SK-N-SH treated with all-trans-retinoic acid at 6 μM for 48 hours (cell line): ENCODE measurements at places on chromosomes 5 and 9.

GRCh38 chr9:131886826-131887225, 146.9 kb upstream of the RAPGEF1 start:
- no peak for ATAC-seq

DNA sequence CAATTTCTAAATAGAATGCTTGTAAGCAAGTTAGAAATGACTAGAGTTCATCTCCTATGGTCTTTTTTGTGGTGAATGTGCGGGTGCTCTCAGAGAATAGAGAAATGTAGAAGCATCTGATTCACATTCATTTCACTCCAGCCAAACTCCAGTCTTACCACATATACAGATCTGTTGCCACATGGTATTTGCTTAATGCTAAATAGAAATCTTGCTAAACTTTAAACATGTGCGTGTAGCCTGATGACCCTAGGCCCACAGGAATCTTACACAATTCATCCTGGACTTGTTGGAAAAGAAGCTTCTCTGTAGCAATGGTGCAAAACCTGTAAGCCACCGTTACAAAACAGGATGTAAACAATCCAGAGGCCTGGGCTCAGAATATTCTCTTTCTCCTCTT, 135.2 kb downstream of the PCSK1 start:
- ATAC-seq, result no peak; the same call in 1 of the 3 replicates

GRCh38 chr9:38096238-38096805, 27.3 kb upstream of the SHB start:
- no peak for ATAC-seq

DNA sequence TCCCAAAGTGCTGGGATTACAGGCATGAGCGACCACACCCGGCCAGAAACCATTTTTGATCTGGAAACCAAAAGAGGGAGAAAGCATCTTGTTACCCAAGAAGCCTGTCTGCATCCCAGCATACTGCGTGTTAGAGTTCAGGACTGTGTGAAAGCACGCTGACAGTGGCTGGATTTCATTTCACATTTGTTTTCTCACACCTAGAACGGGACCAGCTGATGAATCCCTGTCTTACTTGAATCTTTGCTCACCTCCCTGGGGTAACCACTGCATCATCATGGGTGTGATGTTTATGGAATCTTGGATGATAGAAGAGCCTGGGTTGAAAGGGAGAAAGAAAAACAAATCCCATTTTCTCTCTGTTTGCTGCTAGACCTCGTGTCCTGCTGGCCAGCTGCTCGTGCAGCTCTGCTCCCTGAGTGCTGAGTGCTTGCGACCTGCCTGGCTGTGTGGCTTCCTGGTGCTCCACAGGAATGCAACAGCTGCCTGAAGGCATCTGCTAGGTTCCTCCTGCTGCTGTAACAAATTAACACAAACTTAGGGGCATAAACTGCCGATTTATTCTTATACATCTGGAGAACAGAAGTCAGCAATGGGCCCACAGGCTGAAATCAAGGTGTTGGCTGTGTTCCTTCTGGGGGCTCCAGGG, 378.3 kb upstream of the DAP start:
- ATAC-seq, result no peak

GRCh38 chr9:95007226-95007869, 280.8 kb downstream of the AOPEP start:
- peak; percentile 6 for ATAC-seq

- no peak; the same call in 1 of the 3 replicates for ATAC-seq
Measured at GRCh38 chr9:134757216-134757975, 115.8 kb downstream of the COL5A1 start.

GRCh38 chr9:90033028-90033650, 428.3 kb downstream of the GADD45G start:
- ATAC-seq, result no peak

GRCh38 chr5:32450952-32451351, 6.4 kb upstream of the ZFR start:
- ATAC-seq, result 0 out of 3 replicates have a peak, but pooled peaks have one; percentile 32

DNA sequence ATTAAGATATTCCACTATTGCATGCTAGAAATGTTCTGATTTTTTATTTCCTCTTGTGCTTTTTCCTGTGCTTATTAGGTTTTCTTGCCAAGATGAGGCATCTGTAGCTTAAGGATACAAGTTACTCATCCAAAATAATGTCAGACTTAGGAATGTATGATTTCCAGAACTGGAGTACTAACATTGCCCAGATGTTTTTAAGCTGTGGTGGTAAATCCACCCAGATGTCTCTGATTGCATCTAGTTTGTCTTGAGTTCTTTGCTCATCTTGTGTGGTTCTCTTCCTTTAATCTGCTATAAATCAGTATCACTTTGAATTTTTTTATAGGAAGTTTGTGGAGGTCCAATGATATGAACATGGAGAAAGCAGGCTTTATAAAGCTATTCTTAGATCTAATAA, 337.5 kb upstream of the ZNF608 start:
- ATAC-seq, result peak; percentile 92

DNA sequence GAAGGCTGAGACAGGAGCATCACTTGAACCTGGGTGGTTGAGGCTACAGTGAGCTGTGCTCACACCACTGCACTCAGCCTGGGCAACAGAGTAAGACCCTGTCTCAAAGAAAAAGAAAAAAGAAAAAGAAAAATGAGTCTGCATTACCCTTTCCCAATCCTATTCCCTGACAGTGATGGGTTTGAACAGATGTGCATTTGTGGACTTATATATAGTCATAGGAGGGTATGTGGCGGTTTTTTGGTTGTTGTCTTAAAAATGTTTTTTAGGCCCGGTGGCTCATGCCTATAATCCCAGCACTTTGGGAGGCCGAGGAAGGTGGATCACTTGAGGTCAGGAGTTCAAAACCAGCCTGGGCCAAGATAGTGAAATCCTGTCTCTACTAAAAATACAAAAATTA, 13.4 kb downstream of the HDHD3 start:
- no peak for ATAC-seq

DNA sequence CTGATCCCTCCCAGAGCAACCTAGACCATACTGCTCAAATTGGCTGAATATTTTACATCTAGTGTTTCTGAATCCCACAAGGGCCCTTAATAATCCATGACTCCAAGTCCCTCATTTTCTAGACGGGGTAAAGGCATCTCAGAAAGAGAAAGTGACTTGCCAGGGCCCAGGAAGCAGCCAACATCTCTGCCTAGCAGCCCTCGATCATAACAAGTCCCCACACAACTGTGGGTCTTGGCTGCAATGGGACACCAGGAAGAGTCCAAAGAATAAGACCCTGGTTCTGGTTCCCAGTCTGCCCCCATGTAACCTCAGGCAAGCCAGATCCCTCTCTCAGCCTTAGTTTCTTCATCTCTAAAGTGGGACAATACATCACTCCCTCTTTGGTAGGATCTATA, 6.3 kb downstream of the ANXA6 start:
- ATAC-seq, result no peak

DNA sequence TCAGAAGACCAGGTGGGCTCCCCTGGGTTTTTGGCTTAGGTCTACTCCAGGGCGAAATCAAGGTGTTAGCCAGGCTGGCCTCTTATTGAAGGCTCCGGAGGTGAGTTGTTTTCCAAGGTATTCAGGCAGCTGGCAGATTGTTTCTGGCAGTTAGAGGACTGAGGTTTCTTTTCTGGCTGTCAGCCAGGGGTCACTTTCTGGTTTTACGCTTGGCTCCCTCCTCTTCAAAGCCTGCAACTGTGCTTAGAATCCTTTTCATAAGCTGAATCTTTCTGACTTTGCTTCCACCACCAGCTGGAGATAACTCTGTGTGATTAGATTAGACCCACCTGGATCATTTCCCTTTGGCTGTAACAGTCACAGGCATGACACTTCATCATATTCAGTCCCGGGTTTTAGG, 24.6 kb downstream of the RFK start:
- ATAC-seq, result no peak

DNA sequence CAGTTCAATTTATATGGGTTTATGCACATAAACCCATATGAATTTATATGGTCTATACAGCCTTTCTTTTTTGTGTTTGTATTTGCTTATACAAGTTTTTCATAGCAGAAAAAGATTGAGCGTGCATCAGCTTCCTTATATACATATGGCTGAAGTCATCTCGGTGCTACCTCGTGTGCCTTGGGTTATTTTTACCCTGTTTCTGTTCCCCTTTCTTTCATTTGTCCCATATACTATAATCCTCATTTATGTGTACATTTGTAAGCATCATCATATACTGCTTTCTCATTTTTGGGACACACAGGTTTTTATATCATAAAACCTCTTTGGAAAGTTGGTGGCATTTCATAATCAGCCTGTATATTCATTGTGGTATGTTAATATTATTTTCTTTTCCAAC, 107.8 kb upstream of the ADAMTSL1 start:
- no peak for ATAC-seq

DNA sequence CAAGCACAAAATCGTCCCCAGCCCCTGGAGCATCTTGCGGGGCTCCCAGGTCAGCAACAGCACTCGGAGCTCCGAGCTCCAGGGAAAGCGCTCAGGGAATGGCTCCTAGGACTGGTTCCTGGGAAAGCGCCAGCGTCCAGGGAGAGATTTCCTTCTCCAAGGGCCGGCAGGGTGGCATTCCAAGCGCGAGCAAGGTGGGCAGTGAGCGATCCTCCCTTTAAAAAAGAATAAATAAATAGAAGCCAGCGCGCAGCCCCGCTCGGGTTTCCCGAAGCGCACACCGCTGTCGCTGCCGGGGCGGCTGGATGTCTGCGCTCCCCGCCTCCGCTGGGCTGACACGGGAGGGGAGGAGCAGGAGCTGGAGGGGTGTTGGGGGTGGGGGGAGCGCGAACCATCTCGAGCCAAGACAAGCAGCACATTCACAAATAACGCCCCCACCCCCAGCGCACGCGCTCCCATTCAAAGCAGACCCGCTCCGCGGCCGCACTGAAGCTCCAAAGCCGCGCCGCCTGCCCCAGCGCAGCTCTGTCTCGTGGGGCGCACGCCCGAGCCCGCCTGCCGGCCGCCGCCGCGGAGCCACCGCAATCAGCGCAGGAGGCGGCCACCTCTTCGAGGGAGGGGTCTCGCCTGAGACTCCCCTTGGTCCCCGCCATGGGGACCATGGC, 327.4 kb downstream of the SH3GL2 start:
- ATAC-seq, result peak; percentile 22; the same call in 1 of the 3 replicates

- no peak for ATAC-seq
Measured at GRCh38 chr5:115487756-115488155, 56.8 kb downstream of the FEM1C start.

DNA sequence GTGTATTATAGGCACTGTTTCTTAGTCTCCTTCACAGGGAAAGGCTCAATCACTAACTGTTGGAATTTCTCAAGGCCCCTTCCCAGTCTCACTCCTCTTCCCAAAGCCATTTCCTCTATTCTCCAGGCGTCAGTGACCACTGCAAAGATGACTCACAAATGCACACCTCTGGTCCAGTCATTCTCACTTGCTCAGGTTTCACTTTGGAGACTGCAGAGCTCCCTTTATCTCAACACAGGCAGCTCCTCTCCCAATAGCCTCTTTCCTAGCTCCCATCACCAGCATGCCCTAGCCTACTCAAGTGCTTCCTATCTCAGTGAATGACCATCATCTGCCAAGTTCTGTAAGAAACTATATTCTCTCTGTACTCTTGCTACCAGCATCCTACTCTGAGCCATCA, 323.6 kb downstream of the NTRK2 start:
- ATAC-seq, result no peak

DNA sequence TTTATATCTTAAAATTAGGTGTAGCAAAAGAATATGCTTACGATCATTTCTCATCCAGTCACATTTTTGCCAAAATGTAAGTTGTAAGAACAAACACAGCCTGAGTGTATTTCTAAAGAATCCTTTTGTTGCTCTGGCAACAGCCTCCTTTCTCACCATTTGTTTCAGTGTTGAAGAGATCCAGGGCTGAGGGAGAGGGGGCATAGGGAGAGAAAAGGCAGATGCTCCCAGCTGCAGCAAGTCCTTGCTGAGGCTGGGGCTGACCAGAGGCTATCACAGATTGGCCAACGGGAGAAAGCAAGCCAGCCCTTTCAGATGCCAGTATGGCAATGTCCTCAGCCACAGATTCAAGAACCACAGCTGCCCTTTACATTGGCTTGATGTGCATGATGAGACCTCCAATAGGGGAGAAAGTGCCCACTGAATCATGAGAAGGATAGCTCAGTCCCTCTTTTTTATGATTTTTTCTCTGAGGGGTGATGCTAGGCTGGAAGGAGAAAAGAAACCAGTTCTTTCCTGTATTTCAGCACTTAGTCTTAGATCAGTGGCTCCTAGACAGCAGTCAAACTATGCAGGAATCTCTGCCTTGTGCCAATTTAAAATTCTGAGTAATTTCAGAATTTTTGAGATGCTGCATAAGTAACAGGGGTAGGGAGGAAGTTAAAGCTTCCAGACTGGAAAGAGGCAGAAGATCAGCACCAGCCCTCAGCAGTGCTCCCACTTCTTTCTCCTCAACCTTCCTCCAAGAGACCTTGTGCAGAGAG, 142.1 kb downstream of the LHFPL2 start:
- ATAC-seq, result peak; percentile 32

GRCh38 chr5:157115012-157115411, 6.2 kb upstream of the HAVCR2 start:
- ATAC-seq, result no peak

- peak; percentile 87 for ATAC-seq
Measured at GRCh38 chr5:103587185-103587748, 24.7 kb upstream of the NUDT12 start.

DNA sequence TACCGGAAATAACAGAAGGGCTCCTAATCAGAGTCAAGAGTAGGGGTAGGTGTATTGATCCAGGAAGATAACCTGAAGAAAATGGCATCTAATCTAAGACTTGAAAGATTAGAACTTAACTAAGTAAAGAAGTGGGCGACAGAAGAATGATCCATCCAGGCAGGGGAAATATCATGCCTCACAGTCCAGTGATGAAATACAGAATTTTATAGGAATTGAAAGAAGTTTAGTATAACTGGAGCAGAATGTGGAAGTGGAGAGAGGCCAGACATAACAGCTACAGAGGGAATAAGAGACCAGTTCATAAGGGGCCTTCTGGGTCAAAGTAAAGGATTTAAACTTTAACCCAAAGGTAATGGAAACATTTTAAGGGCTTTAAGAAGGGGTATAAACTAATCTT, 42.2 kb downstream of the ERP44 start:
- no peak for ATAC-seq

DNA sequence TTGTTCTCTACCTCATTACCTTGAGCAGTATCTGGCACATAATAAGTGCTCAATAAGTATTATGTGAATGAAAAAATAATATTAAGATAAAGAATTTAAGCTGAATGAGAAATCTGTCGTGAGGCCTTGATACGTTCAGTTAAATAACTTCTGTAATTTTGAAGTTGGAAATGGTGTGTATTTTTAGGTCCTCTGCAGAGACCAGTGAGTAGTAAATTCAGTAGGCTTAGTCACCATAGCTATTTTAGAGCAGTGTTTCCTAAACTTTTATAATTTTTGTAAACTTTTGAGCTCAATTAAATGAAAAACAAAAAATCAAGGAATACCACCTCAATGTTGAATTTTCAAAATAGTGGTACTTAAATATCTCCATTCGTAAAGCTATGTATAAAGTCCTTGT, 25.0 kb downstream of the ERBIN start:
- no peak for ATAC-seq

- no peak for ATAC-seq
Measured at GRCh38 chr5:137570070-137570469, 70.9 kb upstream of the SPOCK1 start.

- no peak for ATAC-seq
Measured at GRCh38 chr9:112002847-112003457, 106.3 kb downstream of the UGCG start.
